ENCODE measurements at places on chromosomes 16 and 17. TPM values are rescaled to one million over a fixed set of nuclear protein-coding genes. Genes with fewer than 3 reads are reported as not detected.

HEATR9 gene
- polyA plus RNA-seq = not detected

VTN gene
- 1.9 TPM for polyA plus RNA-seq

DPEP3 gene
- polyA plus RNA-seq = not detected

TMC7 gene
- polyA plus RNA-seq = 0.40 TPM

ST6GALNAC2 gene
- polyA plus RNA-seq = 0.72 TPM

CACNG1 gene
- polyA plus RNA-seq = not detected

MRC2 gene
- 90.1 TPM for polyA plus RNA-seq

GOT2 gene
- polyA plus RNA-seq = 72.8 TPM

FSCN2 gene
- polyA plus RNA-seq = 1.3 TPM

RASD1 gene
- polyA plus RNA-seq = 0.90 TPM

DNA sequence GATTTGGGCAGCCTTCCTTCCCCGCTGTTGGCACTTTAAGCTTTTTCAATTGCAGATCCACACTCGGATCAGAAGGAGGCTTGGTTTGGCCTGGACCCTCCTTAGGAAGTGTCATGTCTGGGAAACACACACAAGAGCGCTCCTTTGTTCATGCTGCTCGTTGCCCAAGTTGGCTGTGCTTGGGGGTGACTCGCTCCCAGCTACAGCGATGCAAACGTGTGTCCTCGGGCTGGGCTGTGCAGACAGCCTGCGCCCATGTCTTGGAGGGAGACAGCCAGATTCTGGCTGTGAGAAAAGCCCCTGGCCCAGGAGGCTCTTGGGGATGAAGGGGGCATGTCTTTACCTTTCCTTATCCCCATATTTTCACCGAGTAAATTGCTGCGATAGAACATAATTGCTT is 665.6 kb upstream of the EEF2KMT start:
- no peak for DNase-seq

- DNase-seq = no peak
These were observed 35.5 kb upstream of the ZC3H18 start for GRCh38 chr16:88534638-88535190.

DNA sequence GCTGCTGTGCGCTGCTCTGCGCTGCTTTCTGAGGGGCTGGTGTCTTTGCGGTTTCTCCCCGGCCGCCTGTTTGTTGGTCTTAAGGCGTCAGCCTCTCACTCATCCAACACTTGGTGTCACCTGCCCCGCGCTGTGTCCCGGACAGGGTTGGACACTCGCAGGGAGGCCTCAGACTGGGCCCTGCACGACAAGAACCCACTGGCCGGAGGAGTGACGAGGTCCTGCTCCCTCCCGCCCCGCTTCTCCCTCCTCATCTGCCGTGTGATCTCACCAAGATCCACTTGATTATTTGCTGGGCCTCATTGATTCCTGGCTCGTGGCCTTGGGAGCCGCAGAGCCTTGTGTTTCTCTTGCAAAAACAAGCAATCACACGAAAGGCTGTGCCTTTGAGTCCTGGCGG is 56.6 kb downstream of the PRMT7 start:
- DNase-seq = no peak

DNA sequence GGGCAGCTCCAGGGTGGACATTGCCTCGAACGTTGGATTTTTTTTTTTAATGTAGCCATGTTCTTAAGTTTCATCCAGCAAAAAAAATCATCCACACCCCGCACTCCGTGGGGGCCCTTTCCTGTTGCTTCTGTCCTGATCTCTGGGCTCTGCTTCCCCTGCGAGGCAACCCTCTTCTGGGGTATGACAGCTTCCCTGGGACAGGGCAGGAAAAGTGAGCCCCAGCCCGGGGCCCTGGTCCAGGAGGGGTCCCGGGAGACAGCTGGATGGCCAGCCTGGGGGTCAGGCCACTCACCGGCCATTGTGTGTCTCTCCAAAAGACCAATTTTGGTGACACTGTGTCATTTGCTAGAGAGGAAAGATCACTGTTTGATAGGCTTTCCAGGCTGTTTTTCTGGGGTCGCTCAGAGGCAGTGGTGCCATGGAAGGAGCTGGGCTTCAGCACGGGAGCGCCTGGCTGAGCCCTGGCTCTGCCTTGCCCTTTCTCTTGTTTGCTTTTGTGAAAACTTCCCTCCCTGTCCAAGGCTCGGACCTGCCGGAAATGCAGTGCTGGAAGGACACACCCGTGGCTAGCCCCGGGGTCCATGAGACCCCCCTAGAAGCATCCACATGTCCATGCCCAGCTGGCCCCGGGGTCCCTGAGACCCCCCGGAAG is 41.0 kb upstream of the CHMP6 start:
- DNase-seq = no peak

- DNase-seq = no peak
These were observed 72.2 kb upstream of the TRAP1 start for GRCh38 chr16:3789375-3790099.

GRCh38 chr16:56673921-56674320 is 4.3 kb downstream of the MT1H start:
- DNase-seq = no peak

- no peak for DNase-seq
These were observed 3.3 kb upstream of the TNFRSF13B start for GRCh38 chr17:16975277-16975651.

DNA sequence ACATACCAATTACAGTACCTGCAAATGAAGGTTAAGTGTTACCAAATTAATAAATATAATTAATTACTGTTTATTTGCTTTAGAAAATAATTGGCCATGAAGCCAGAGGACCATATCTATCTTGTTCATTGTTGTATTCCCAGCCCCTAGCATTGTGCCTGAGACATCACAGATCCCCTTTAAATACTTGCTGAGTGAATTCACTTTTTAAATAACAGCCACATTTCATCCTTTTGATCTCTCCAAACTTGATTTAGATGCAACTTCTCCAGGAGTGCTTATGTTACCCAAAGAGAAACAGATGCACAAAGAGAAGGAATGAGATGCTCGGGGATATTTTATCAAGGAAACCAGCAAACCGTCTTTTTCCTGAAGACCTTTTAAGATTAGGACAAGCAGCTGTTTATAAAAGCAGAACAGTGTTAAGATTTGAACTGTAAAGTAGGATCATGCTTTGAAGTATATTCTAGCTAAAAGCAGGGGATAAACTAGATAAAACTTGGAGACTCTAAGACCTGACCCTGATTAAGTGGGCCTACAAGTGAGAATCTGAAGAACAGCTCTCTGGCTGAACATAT is 66.3 kb downstream of the CHD9 start:
- no peak for DNase-seq

GRCh38 chr16:64864232-64864809 is 257.5 kb downstream of the CDH11 start:
- DNase-seq = peak; percentile 83

DNA sequence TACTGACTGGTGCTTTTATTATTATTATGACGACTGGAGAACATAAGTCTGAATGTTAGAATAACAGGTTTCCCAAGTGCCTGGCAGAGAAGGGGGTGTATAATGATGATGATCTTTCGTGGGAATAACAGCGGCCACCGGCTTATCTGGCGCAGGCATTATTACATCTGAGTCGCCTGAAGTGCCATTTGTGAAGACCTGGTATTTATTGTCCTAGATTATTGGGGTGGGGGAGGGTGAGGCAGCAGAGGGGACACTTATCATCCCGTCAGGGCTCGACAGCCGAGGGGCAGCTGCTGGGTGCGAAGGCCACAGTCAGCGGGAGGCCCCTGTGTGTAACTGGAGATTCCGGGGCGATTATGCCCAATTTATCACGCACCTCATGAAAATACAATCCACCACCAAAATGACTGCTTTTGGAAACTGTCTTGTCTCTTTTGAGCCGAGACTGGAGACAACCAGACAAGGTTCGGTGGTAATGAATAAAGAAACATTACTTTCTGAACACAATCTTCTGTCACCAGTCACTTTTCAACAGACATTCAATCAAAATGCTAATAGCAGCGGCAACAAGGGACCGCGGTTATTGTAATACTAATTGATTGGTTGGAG is 199.3 kb downstream of the CCDC182 start:
- DNase-seq = no peak

GRCh38 chr16:11045846-11046245 is 101.5 kb downstream of the CLEC16A start:
- DNase-seq = no peak

DNA sequence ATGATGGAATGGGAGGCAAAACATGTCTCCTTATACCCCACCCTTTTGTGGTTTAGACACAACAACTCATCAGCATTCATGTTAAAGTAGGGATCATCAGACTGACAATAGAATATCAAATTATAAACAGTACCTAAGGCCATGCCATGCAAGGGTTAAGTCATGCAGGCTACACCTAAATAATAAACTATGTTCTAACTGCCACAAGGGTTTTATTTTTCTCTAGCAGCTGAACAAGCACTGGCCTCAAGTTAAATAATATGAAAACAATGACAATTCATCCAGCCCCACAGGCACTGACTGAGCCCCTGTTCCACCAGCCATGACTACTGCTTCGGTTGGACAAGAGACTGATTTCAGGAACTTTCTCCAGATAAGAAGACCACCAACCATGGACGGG is 164.5 kb upstream of the PIRT start:
- no peak for DNase-seq

GRCh38 chr17:67290711-67291291 is 45.8 kb upstream of the HELZ start:
- DNase-seq = no peak

GRCh38 chr17:48159232-48159631 is 51.7 kb downstream of the SNX11 start:
- no peak for DNase-seq

DNA sequence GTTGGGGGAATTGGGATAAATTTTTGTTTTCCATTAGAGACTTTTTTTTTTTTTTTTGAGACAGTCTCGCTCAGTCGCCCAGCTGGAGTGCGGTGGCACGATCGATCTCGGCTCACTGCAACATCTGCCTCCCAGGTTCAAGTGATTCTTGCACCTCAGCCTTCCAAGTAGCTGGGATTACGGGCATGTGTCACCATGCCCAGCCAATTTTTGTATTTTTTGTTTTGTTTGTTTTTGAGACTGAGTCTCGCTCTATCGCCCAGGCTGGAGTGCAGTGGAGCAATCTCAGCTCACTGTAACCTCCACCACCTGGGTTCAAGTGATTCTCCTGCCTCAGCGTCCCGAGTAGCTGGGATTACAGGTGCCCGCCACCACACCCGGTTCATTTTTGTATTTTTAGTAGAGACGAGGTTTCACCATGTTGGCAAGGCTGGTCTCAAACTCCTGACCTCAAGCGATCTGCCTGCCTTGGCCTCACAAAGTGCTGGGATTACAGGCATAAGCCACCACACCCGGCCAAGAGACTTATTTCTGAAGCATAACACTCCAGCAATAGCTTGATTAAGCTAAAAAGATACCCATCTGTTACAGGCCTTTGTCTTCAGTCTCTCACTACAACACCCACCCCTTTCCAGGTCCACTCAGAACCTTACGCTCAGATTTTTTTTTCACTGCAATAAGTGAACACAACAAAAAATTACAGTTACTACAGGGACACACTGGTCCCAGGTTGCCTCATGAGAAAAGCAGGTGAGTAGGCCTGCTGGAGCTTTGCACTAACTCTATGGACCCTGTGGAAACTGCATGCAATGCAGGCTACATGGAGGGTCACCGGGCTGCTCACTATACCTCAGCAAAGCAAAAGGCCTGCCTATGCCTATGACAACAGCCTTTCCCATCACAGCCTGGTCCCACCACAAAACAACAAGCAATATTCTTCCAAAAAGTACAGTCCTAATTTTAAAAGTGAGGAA is 34.6 kb downstream of the KANSL1 start:
- no peak for DNase-seq

GRCh38 chr17:16926061-16926511 is 45.8 kb downstream of the TNFRSF13B start:
- DNase-seq = no peak

DNA sequence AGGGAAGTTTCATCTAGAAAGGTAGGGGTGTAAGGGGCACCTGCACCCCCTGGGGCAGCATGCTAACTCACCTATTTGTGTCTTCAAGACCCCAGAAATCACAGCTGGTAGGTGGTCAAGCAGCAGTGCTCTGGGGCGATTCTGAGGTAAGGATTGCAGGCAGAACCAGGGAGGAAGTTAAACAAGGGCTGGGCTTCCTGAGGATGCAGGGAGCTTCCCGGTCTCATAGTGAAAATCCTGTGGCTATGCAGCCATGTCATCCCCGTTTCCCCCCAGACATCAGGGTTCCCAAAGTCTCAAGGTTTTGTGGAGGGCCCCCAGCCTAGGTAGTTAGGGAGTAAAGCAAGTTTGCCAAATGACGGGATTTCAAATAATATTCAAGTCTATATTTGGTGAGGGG is 78.5 kb downstream of the C16orf78 start:
- no peak for DNase-seq

GRCh38 chr16:17439580-17439979 is 31.2 kb downstream of the XYLT1 start:
- no peak for DNase-seq

DNA sequence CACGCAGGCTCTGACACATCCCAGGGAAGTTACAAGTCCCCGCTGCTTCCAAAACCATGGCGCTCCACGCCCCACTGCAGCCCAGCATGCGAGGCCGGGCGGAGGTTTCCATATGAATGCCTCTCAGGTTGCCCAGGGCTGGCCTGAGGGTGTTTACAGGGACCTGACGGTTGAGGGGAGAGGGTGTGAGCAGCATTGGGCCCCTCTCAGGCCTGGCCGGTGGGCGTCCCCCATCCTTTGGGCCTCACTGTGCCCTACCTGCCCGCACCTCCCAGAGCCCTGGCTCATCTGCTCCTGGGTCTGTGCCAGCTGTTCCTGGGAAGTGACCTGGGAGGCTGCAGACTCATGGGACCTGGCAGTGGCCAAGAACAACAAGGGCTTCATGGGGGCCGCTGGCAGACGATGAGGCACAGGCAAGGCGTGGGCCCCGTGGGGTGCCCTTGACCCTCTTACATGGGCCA is 173.5 kb downstream of the C16orf95 start:
- DNase-seq = no peak

GRCh38 chr17:7173687-7174602 is 5.2 kb downstream of the ASGR1 start:
- DNase-seq = no peak

- no peak for DNase-seq
These were observed 224.6 kb downstream of the HAPSTR1 start for GRCh38 chr16:9316008-9316407.

GRCh38 chr17:29018788-29019474 is 13.1 kb upstream of the SEZ6 start:
- DNase-seq = no peak

DNA sequence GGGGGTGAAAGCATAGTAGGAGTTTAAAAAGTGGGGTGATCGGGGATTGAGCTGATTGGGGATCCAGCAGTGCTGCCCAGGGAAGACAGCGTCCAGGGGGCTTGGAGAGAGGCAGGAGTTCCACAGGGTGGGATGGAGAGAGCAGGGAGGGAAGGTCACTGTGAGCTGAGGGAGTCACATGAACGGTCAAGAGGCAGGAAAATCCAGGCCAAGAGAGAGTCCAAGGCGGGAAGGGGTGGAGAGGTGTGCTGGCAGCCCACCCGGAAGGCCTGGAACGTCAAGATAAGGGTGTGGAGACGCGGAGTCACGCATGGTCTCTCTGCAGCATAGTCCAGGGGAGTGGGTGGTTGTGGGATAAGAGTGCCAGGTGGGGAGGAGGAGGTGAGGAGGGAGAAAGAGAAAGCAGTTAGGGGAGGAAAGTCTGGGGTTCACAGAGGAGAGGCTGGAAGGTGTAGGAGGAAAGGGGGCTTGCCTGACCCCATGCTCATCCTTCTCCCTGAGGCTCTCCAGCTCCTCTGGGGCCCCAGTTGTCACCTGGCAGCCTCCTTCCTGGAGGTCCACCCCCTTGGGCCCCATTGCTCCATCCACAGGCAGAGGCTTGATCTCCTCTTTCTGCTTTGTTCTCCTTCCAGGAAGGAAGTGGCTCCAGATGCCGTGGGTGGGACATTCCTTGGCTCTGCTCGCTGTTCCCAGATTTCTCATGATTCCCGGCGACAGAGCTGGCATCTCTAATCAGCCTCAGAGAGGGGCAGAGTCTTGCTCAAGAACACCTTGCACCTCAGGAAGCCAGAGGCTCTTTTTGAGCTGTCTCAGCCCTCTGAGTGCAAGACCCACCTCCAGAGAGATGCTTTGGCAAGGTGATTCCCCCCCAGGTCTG is 28.7 kb downstream of the CCR7 start:
- DNase-seq = no peak

All from BJ (cell line).